Esophagus muscularis mucosa (tissue), 4 donors: ENCODE measurements at places on chromosomes 16 and 17. TPM values are rescaled to one million over a fixed set of nuclear protein-coding genes. Genes with fewer than 3 reads are reported as not detected.
A peak's percentile ranks its signal among the peaks of the same experiment; 100 is the strongest.

GRCh38 chr17:74497471-74497870 is 31.0 kb downstream of the CD300A start:
- H3K36me3 ChIP-seq: no peaks in the 10 kb centered on the region
- H3K27me3 ChIP-seq: no peaks in the 10 kb centered on the region
- H3K4me1 ChIP-seq: no peaks in the 10 kb centered on the region
- no peak for DNase-seq

DNA sequence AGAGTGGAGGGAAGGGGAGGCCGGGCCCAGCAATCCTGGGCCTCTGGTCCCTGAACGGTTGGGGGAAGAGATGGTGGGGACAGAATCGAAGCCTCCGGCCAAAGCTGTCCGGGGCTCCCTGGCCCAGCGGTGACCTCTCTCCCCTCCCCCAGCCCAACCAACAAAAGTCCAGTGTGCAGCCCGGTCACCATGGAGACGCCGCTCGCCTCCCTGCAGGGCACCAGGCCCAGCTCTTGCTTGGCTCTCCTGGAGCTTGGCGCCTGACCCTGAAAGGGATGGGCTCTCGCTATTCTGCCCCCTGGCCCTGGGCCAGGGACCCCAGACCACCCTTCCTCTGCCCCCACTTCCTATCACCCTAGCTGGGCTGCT is 1.3 kb downstream of the METRN start:
- H3K4me3 ChIP-seq: peak overlapping the region; percentile 86
- H3K4me1 ChIP-seq: peaks cover 76% of the 10 kb centered on the region
- peak overlapping the region; percentile 50 for H3K27ac ChIP-seq
- H3K27me3 ChIP-seq: peaks cover 4% of the 10 kb centered on the region

Gene AKTIP
- total RNA-seq: 59.7 TPM

DNA sequence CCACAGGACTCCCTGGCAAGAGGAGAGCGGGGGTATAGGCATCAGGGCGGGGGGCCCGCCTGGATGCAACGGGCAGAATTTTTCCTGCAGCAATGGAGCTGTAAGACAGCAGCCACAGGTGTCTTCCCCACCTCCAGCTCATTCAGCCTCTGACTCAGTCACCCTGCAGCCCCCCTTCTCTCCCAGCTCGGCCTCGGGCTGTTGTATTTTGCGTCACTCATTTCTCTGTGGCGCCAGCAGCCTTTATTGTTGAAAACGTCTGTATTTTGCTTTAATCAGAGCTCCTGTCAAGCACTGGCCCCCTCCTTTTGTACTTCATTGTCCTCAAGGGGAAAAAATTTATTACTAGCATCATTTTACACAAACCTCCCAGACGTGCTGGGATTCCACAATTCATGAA is 117.7 kb downstream of the WSCD1 start:
- no peaks in the 10 kb centered on the region for H3K4me1 ChIP-seq
- no peak overlapping the region for H3K4me3 ChIP-seq
- H3K27me3 ChIP-seq: no peaks in the 10 kb centered on the region
- H3K27ac ChIP-seq: no peak overlapping the region

DNA sequence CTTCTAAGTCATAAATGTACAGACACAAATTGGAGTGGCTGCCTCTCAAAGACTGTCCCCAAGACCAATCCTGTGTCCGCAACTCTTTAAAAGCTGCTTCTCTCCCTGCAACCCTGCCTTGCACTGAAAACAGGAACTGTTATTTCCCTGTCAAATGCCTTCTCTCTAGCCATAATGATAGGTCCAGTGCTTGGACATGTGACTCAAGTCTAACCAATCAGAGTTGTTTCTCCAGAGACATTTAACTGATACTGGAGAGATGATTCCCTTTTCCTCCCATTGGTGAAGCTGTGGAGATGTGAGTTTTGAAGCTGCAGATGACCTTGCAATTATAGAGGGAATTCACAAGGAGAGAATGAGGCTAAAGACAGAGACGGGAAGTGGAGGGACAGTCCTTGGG is 253.3 kb upstream of the CDH5 start:
- no peak for DNase-seq
- no peaks in the 10 kb centered on the region for H3K27me3 ChIP-seq
- no peak overlapping the region for H3K27ac ChIP-seq
- H3K4me3 ChIP-seq: no peak overlapping the region
- H3K36me3 ChIP-seq: no peaks in the 10 kb centered on the region

Gene RPL13
- total RNA-seq: 6,804 TPM

GRCh38 chr17:36857698-36858097 is 79.6 kb upstream of the LHX1 start:
- no peaks in the 10 kb centered on the region for H3K4me1 ChIP-seq
- no peak overlapping the region for H3K4me3 ChIP-seq
- DNase-seq: no peak

DNA sequence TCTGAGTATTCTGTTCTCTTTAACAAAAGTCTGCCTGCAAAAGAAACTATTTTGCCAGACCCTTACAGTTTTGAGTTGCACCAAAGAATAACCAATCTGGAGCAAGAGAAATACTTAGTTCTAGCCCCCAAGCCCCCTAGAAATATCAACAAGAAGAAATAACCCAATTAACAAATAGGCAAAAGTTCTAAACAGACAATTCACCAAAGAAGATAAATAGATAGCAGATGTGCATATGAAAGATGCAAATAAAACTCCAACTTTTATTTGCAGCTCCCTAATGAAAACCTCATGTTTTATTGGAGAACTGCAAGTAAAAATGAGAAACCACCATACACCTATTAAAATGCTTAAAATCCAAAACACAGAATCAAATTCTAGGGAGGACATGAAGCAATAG is 1308.0 kb downstream of the CDH11 start:
- no peaks in the 10 kb centered on the region for H3K27me3 ChIP-seq
- no peak for DNase-seq
- H3K4me3 ChIP-seq: no peak overlapping the region
- no peaks in the 10 kb centered on the region for H3K4me1 ChIP-seq

DNA sequence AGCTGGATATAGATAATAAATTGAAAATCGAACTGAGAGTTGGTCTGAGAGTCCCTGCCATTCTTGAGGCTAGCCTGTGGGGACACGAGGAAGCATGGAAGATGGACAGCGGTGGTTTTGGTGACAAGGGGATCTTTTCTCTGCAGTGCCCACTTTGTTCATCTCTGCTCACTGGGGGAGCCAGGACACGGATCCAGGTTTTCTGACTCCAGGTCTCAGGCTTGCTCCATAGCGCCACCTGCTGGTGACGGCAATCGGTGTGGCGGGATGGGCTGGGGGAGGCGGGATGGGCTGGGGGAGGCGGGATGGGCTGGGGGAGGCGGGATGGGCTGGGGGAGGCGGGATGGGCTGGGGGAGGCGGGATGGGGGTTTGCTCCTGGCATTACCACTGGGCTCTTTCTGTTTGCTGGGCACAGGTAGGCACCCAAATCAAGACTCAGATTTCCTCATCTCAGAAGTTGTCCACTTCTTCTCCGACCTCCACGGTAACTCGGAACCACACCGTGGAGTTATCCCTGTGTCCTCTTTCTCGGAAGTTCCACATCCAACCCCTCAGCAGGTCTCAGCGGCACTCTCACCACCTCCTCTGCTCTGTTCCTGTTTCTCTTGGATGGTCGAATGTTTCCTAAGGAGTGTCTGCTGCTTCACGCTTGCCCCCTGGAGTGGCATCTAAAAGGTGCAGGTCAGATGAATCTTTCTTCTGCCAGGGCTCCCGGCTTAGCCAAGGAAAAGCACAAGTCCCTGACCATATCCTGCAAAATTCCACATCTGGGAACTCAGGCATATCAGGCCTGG is 142.4 kb downstream of the CYLD start:
- DNase-seq: peak; percentile 37
- H3K4me1 ChIP-seq: peaks cover 9% of the 10 kb centered on the region
- H3K27ac ChIP-seq: no peak overlapping the region
- H3K27me3 ChIP-seq: no peaks in the 10 kb centered on the region

DNA sequence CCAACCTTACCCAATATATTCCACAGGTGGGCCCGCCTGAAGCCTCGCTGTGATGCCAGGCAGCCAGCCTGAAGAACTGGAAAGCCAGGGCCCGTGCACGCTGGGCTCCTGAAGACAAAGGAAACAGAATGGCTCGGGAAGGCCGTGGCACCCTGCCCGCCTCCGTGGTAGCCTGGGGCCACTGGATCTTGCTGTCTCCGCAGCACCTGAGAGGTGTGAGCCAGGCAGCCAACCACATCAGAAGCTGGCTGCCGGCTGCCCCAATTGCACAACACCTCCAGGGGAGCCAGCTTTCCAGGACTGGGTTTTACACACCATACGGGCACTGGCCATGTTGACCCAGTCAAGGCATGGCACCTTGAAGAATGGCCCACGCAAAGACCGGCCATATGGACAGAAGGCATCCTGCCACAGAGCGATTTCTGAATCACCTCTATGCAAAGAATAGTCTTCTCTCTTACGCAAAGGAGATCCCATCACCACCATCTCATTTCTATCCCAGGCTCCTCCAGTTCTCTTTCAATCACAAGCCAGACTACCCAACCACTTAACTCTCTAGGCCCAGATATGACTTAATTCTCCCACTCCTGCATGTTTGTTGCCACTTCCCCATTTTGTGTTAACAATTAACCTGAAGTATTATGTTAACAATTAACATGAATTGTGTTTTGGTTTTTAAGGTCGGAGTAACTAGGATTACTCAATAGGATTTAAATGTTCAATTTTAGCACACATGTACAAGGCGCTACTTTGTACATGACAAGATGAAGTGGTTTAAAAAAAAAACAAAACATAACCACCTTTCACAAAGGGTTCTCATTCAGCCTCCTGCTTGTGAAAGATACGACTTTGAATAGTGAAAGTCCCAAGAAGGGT is 32.1 kb downstream of the ZFHX3 start:
- H3K27me3 ChIP-seq: no peaks in the 10 kb centered on the region
- no peak overlapping the region for H3K4me3 ChIP-seq
- no peak for DNase-seq
- H3K27ac ChIP-seq: no peak overlapping the region
- H3K36me3 ChIP-seq: no peaks in the 10 kb centered on the region

GRCh38 chr17:44827863-44828262 is 2.2 kb downstream of the GJC1 start:
- H3K27ac ChIP-seq: peak overlapping the region; percentile 89
- peaks cover 48% of the 10 kb centered on the region for H3K4me1 ChIP-seq
- H3K36me3 ChIP-seq: no peaks in the 10 kb centered on the region
- DNase-seq: no peak

DNA sequence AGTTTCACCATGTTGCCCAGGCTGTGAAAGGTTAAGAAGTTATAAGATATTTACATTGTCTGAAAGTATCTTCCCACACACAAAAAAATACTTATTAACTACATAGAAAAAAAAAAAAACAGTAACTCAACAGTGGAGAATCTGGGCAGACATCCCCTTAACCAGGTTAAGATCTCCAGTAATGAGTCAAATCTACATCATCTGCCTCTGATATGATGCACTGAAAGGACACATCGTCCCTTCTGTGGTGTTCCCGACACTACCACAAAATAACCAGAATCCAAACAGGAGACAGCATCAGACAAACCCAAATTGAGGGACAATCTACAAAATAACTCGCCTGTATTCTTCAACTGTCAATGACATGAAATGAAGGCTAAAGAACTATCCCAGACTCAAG is 40.0 kb downstream of the CMTM4 start:
- peaks cover 15% of the 10 kb centered on the region for H3K4me1 ChIP-seq
- H3K27me3 ChIP-seq: no peaks in the 10 kb centered on the region
- DNase-seq: no peak
- H3K36me3 ChIP-seq: no peaks in the 10 kb centered on the region

Gene BAHCC1
- 22.3 TPM for total RNA-seq

- H3K27me3 ChIP-seq: no peaks in the 10 kb centered on the region
- DNase-seq: no peak
- H3K36me3 ChIP-seq: no peaks in the 10 kb centered on the region
- H3K4me1 ChIP-seq: peaks cover 95% of the 10 kb centered on the region
- H3K27ac ChIP-seq: peak overlapping the region; percentile 97
- H3K4me3 ChIP-seq: no peak overlapping the region
These were observed 9.6 kb upstream of the MTSS2 start for GRCh38 chr16:70695331-70696070.

- no peak overlapping the region for H3K4me3 ChIP-seq
- H3K27me3 ChIP-seq: no peaks in the 10 kb centered on the region
- H3K36me3 ChIP-seq: no peaks in the 10 kb centered on the region
- peaks cover 35% of the 10 kb centered on the region for H3K4me1 ChIP-seq
- H3K27ac ChIP-seq: peak overlapping the region; percentile 72
These were observed 8.0 kb upstream of the WFDC1 start for GRCh38 chr16:84286578-84287240.

- H3K27me3 ChIP-seq: no peaks in the 10 kb centered on the region
- peaks cover 6% of the 10 kb centered on the region for H3K36me3 ChIP-seq
- DNase-seq: no peak
- H3K4me3 ChIP-seq: no peak overlapping the region
- H3K27ac ChIP-seq: no peak overlapping the region
These were observed 24.6 kb downstream of the CACNG1 start for GRCh38 chr17:67068999-67069398.

GRCh38 chr17:39402244-39402889 is 941 bp upstream of the FBXL20 start:
- peaks cover 15% of the 10 kb centered on the region for H3K36me3 ChIP-seq
- peak overlapping the region; percentile 94 for H3K27ac ChIP-seq
- H3K27me3 ChIP-seq: no peaks in the 10 kb centered on the region
- peak; percentile 97 for DNase-seq
- peaks cover 39% of the 10 kb centered on the region for H3K4me1 ChIP-seq
- peak overlapping the region; percentile 76 for H3K4me3 ChIP-seq

GRCh38 chr16:17437127-17437720 is 33.5 kb downstream of the XYLT1 start:
- H3K4me1 ChIP-seq: peaks cover 45% of the 10 kb centered on the region
- H3K27me3 ChIP-seq: no peaks in the 10 kb centered on the region
- no peak for DNase-seq
- H3K4me3 ChIP-seq: no peak overlapping the region

GRCh38 chr16:67539691-67540635 is 11.3 kb downstream of the RIPOR1 start:
- peaks cover 16% of the 10 kb centered on the region for H3K36me3 ChIP-seq
- no peak overlapping the region for H3K4me3 ChIP-seq
- no peak for DNase-seq
- no peaks in the 10 kb centered on the region for H3K27me3 ChIP-seq
- no peak overlapping the region for H3K27ac ChIP-seq

Gene CRHR1
- total RNA-seq: 0.52 TPM

DNA sequence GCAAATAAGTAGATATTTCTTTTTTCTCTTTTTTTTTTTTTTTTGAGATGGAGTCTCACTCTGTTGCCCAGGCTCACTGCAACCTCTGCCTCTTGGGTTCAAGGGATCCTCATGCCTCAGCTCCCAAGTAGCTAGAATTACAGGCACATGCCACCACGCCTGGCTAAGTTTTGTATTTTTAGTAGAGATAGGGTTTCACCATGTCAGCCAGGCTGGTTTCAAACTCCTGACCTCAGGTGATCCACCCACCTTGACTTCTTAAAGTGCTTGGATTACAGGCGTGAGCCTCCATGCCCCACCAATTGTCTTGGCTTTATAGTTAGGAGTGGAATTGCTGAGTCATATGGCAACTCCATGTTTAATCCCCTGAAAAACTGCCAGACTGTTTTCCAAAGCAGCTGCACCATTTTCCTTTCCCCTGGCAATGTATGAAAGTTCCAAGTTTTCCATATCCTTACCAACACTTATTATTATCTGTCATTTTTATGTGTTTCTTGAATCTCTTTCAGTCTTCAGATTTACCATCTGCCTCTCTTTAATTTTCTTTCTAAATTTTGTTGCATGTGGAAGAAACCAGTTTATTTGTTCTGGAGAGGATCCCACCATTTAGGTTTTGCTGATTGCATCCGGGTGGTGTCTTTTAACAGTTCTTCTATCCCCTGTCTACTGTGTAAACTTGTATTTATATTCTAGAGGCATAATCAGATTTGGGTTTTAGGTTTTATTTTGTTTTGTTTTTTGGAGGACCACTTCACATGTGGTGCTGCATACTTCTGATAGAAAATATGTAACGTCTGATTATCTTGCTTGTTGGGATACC is 9.9 kb upstream of the CES3 start:
- no peaks in the 10 kb centered on the region for H3K36me3 ChIP-seq
- no peak overlapping the region for H3K27ac ChIP-seq
- H3K4me3 ChIP-seq: no peak overlapping the region
- peaks cover 22% of the 10 kb centered on the region for H3K4me1 ChIP-seq
- no peak for DNase-seq
